ENCODE measurements at places on chromosomes 2 and 18.
A peak's percentile ranks its signal among the peaks of the same experiment; 100 is the strongest.

GRCh38 chr2:20148923-20149702 lies 75.8 kb downstream of the SDC1 start:
- no peak for DNase-seq

- DNase-seq, result no peak
Observed at GRCh38 chr18:65606551-65607130, 144.2 kb upstream of the CDH7 start.

DNA sequence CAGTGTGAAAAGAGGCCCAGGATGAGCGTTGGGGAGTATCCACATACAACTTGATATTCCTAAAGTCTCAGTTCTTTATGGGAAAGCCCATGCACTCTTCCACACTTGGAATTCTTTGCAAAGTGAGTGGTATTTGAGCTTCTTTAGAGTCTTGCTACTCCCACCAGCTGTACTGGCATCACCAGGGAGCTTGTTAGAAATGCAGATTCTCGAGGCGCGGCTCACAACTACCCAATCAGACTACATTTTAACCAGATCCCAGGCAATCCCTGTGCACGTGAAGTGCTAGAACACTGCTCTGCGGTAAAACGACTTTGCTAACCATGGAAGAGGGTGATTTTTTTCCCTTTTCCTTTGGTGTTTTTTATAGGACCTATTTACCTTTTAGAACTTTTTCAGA lies 184.7 kb downstream of the NEDD4L start:
- DNase-seq, result no peak

DNA sequence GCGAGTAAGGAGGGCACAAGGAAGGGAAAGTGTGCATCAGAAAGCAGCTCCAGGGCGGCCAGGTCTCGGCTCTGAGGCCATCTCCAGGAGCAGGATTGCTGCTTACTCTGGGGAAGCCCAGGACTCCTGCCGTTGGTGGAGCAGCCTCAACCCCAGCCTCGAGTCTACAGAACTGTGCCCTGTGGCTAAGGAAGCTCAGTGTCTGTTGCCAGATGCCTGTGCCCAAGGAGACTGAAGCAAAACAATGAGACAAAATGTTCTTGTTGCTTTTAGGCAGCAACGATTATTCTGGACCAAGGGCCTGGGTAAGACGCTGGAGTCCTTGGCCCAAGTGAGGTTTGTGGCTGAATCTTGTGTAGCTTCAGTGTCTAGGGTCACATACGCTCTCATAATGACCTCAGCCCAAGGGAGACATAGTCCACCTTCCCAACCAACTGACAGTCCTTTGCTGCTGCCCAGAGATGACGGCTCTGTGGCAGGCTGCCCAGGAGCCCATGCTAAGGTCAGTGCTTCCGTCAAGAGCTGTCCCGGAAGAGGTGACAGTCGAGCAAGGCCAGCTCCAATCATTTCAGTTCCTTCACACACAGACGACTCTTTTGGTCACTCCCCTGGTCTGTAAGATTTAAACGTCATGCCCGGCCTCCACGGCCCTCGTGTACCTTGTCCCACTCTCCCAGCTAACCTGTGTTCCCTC lies 223.8 kb downstream of the TTC32 start:
- no peak for DNase-seq

- DNase-seq, result no peak
Observed at GRCh38 chr18:63837590-63837989, 49.9 kb upstream of the SERPINB2 start.

DNA sequence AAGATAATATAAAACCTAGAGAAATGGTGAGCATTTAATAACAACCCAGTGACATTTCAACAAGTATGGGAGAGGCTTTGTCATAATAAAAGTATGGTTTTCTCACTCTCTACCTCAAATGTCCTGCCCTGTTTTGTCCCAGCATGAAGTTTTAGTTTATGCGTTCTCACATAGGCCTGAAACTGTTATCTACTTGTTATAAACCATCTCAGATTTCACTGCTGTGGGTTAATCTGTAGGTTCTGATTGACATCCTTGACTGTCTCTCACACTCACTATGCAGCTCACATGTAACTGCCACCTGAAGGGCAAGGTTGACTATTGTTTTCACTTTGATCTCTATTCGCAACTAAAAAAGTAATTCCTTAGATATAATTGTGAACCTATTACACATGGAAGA lies 44.9 kb downstream of the ZEB2 start:
- no peak for DNase-seq

DNA sequence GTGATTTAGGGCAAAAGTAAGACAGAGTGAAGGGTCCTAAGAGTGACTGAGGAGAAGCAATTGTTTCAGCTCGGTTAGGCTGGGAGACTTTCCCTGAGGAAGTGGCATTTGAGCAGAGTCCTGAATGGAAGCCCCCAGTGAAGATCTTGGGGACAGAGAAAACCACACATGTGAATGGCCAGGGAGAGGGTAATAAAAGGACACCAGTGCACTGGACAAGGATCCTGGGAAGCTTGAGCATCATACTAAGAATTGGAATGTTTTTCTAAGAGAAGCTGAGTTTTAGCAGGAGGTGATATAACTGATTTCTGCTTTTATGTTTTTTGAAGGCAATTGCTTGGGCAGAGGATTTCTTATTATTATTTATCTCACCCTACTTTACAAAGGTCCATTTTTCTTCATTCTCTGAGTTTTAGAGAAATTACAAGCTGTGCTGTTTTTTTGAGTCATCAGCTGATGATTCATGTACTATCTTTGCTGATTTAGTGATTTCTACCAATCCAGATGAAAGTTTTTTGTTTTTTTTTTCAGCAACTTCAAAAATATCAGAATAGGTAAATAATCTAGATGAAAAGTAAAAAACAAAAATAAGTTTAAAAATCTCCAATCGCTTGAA lies 43.5 kb downstream of the MFSD6 start:
- DNase-seq, result no peak

DNA sequence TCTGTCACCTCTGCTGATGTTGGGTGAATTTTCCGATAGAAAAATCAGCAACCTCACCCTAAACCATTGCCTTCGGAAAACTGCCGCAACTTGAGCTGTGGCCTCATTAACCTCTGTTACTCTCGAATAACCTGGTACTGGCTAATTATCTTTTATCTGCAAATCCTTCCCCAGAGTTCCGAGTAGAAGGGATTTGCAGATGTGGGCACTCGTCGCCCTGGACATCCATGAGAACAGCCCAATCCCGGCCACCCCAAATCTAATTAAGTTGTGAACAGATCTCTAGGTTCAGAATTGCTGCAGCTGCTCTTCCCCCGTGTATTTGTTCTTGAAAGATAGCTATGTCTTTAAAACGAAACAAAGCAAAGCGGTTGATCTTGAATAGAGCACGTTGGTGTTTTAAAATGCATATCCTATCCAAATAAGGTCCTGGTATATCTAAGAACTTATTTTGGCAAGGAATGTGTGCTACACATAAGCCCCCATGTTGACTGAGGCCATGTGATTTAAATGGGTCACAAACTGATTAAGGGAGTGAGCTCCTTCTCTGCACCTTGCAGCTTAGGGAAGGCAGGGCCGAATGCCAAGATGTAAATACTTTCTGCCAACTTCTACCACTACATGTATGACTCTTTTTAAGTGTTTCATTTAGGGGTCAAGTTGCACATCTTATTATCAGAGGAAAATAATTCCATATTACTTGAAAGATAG lies 88.2 kb downstream of the MTCL1 start:
- DNase-seq, result no peak

DNA sequence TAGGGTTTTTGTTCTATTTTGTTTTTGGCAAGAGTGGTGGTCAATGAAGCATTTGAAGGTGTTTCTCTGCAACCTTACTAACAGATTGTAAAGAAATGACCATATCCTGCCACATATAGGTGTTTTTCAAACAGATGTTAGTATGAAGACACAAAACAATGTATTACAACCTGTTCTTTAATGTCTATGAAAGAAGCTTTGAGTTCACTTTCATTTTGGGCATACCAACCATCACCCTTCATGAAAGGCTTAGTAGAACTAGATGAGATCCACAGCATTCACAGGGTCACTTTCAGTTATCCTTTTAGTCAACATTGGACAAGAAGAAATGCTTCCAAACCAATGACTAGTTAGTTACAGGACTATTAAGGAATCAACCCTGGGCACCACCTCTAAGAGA lies 95.1 kb downstream of the EHBP1 start:
- DNase-seq, result no peak

GRCh38 chr2:20457661-20458630 lies 11.1 kb downstream of the RHOB start:
- DNase-seq, result no peak

DNA sequence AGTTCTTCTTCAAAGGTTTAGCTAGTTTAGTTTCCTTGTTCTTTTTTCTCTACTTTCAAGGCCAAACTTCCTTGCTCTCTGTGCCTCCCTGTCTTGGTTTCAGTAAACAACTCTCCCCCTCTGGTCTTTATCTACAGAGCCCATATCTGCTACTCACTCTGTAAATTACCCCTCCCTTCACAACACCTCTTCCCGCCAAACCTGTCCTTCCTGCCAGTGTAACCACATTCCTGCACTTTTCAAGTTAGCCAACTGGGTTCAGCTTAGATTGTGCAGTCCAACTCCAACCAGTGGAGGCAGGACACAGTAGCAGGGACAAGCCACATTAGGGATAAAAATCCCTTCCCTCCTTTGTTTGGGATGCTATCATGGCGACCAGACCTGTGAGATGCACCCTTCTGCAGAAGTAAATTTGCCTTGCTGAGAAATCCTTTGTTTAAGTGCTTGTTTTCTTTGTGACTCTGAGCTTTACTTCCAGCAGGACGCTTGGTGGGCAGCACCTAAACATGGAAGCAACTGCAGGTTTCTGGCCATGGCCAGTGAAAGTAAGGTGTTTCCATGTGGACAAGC lies 706.0 kb downstream of the KCNJ3 start:
- DNase-seq, result no peak

- DNase-seq, result no peak
Observed at GRCh38 chr18:11581286-11581685, 28.1 kb upstream of the SLC35G4 start.

DNA sequence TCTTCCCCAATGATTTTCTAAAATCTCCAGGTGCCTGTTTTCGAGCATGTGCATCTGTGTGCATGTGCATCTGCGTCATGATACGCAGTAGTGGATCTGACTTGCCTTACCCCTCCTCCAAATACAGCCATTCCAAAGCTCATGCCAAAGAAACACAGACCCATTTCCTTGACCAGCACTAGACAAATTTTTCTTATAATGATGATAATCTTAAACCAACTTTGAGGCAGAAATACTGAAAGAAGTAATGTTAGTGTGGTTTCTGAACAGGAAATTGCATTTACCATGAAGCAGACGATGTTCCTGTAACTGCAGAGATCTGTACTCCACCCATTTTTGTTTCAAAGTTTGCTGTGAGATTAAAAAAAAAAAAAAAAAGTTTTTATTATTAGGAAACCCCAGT lies 25.6 kb downstream of the CYTIP start:
- no peak for DNase-seq

DNA sequence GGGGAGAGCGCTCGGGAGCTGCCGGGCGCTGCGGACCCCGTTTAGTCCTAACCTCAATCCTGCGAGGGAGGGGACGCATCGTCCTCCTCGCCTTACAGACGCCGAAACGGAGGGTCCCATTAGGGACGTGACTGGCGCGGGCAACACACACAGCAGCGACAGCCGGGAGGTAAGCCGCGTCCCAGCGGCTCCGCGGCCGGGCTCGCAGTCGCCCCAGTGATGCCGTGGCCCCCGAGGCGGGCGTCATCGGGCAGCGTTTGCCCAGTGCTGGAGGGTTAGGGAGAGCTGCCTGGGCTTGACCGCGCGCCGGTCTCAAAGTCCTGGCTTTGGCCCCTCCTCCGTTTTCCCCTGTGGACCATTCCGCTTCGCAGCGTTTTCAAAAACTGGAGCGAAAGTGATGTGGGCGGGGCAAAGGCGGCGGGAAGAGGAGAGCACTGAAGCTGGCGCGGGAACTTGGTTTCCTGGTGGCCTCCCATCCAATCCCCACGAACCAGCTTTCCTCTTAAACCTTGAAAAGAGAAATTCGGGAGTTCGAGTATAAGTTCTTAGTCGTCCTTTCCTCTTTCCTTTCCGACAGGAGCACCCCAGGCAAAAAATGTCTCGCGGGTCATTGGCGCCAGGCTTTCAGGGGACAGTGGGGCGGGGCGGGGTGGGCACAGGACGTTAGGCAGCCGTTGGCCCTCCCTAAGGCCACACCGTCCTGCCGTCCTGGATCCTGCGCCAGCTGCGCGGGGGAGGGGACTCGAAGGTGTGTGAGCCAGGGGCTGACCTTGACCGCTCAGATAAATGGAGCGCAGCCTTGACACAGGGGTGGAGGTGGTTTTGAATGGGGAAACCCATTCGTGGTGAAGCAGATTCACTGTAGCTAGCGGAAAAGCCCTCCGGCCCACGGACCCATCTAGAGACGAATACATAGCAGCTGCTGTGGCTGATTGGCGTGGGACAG lies 821 bp downstream of the TYMS start:
- peak; percentile 85 for DNase-seq

GRCh38 chr2:125979886-125980285 lies 676.1 kb upstream of the GYPC start:
- no peak for DNase-seq

GRCh38 chr2:39061280-39061679 lies 59.6 kb downstream of the SOS1 start:
- DNase-seq, result no peak

- peak; percentile 48 for DNase-seq
Observed at GRCh38 chr18:79912409-79912991, 39.0 kb downstream of the SLC66A2 start.

DNA sequence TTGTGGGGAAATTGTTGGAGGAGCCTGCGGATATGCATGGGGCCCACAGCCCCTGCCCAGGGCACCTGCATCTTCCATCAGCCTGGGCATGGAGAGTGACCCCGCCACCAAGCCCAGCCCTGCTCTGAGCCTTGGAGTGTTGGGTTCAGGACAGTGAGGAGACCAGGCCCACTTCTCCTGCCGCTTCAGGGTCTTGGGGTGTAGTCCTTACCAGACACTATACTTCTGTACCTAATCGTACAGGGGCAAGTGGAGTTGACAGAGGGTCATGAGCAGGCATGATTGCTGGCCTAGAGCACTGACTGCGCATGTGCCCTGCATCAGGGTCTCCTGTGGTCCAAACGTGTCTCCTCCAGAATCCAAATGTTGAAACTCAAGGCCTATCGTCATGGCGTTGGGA lies 108.9 kb upstream of the ZNF236 start:
- no peak for DNase-seq

- DNase-seq, result no peak
Observed at GRCh38 chr18:23578067-23578701, 8.1 kb downstream of the NPC1 start.

DNA sequence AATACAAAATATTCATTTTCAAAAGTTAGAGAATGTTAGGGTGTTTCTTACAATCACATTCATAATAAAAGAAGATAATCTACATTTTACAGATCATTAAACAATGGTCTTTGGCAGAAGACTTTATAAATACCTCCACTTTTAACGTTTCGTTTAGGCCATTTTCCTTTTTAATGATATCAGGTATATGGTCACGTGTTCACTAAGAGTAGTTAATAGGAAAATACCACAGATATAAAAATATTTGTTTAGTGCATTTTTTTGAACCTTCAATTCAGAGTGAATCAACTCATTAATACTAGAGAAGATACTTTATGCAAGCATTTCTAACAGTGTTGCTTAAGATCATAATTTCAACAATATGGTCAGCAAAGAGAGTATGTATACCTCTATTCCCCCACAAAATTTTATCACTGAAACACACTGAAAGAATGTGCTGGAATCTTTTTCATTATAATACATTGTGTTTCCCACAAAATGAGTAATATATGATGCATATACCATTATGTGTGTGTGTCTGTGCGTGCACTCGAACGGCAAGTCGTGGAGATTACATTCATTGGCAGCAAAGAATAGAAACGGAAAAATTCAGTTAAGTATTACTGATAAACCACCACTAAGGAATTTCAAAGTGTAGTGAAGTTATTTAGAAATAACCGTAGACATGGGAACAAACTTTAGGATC lies 319.9 kb upstream of the THUMPD2 start:
- no peak for DNase-seq

GRCh38 chr2:240568678-240569522 lies 616 bp downstream of the RNPEPL1 start:
- DNase-seq, result peak; percentile 44

Measured in stimulated activated naive CD8-positive, alpha-beta T cell treated with anti-CD3 and anti-CD28 coated beads, Interleukin-15, Interleukin-2, amounts not matched to agents 100 U/mL and 50 U/mL, for 24 hours (primary cell).